ENCODE measurements at places on chromosomes 16 and 17.

- no peak for DNase-seq
Observed at GRCh38 chr17:47687748-47688147, 6.2 kb upstream of the TBKBP1 start.

- no peak for DNase-seq
Observed at GRCh38 chr17:9266031-9266680, 244.8 kb downstream of the NTN1 start.

DNA sequence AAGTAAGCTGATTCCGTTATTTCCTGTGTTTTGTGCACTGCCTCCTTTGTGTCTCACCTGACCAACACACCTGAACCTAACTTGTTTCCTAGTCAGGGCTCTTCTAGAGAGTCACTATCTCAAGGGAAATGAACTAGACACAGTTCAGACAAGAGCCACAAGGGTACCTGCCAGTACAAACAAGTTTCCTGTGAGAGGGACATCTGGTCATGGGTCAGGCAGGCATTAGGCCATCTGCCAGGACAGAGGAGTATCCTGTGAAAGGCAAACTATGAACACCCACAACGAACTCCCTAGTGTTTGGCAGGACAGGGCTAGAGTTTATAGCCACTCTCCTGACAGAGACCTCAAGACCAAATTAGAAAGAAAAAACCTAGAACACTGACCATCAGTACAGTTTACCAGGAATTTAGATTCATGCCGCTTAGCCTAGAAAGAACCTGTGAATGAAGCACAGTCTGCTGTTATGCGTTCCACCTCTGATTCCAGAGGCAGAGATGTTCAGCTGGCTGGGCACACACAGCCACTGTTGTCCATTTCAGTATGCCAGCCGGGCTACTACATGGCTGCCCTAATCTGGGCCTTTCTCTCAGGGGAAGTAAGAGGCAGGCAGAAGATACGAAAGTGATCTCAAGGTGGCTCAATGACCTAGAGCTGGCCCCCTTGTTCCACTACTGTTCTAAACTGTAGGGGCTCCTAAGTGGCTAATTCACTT lies 20.7 kb upstream of the GLG1 start:
- DNase-seq = no peak

- no peak for DNase-seq
Observed at GRCh38 chr17:50240851-50241250, 33.4 kb upstream of the TMEM92 start.

DNA sequence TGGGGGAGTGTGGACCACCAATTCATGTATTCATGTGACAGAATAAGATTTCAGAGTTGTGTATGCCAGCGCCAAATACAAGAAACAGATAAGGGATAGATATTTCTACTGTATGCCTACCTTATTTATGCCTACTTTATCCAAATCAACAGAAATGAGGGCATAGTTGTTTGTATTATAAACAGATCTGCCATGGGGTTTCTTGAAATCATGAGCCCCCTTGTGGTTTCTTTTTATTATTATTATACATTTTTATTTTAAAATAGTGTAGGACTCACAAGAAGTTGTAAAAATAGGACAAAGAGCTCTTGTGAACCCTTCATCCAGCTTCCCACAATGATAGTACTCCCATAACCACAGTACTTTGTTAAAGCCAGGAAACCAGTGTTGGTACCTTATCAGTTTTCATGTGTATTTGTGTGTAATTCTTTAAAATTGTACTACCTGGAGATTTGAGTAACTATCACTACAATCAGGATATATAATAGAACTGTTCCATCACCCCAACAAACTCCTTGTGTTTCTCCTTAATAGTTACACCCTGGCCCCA lies 229.4 kb downstream of the CCDC182 start:
- DNase-seq = no peak

- no peak for DNase-seq
Observed at GRCh38 chr17:49815761-49816281, 27.3 kb downstream of the KAT7 start.

DNA sequence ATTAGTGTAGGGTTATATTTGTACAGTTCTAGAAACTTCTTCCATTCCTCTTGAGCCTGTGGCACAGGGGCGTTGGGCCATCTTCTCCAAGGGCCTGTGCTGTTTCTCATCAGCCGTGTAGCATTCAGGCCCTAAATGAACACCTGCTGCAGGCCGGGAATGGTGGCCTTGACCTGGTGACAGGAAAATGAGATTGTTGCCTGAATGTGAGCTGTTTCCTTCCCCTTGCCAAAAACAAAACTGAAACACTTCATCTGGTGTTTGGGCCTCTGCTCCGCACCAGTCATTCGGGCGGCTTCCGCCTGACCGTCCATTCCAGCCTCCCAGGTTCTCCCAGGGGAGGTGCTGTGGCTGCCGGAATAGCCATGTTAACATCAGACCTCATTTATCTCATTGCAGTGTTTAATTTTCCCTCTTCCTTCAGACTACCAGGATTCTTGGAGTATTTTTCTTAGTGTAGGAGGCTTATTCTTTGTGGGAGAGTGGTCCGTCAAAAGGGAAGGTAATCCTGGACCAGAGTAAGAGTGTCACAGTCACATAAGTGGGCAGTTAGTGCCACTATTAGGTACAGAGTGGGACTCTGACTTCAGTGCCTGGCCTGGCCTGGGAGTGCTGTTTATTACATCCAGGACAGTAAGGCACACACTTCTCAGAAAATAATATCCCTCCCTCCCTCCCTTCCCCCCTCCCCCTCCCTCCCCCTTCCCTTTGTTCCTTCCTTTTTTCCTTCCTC lies 61.9 kb downstream of the WWP2 start:
- no peak for DNase-seq

DNA sequence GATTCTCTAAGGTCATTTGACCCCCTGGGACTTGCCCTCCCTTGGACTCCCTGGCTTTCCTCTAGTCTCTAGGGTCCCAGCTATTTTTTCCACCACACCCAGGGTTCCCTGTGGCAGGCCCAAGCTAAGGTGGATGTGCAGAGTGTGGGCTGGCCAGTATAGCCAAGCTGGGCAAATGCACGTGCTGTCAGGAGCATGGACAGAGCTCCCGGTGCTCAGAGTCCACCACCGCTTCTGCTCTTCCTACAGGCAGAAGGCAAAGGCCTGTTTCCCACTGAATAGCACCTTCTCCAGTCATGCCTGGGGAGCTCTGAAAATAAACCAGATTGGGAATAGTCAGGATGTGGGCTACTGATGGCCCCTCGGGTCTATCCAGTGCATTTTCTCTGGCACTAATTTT lies 53.3 kb downstream of the GNAO1 start:
- DNase-seq = no peak

DNA sequence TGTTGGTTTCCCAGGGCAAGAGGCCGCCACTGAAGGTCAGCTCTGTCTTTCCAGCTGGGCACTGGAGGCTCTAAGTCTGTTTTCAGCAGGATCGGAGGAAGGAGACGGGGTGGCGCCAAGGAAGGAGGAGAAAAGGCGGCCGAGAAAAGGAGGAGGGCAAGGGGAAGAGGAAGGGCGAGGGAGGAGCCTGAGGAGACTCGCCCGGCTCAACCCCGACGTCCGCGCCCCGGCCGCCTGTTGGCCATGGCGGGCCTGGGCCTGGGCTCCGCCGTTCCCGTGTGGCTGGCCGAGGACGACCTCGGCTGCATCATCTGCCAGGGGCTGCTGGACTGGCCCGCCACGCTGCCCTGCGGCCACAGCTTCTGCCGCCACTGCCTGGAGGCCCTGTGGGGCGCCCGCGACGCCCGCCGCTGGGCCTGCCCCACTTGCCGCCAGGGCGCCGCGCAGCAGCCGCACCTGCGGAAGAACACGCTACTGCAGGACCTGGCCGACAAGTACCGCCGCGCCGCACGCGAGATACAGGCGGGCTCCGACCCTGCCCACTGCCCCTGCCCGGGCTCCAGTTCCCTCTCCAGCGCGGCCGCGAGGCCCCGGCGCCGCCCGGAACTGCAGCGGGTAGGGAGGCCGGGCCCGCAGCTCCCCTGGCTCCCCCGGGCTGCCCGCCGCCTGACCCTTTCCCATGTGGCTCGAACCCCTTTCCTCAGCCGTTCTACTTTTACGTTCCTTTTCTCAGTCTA lies at the start of gene RNF135:
Gene RNF135 (plus strand): TSS at position 209 of the 737 bp plus-strand sequence. CDS start 35 bp downstream, at position 244.
- peak; percentile 88 for DNase-seq

- no peak for DNase-seq
Observed at GRCh38 chr17:74467221-74467951, 952 bp downstream of the CD300A start.

- no peak for DNase-seq
Observed at GRCh38 chr17:8366231-8366630, 10.3 kb downstream of the KRABD2 start.

DNA sequence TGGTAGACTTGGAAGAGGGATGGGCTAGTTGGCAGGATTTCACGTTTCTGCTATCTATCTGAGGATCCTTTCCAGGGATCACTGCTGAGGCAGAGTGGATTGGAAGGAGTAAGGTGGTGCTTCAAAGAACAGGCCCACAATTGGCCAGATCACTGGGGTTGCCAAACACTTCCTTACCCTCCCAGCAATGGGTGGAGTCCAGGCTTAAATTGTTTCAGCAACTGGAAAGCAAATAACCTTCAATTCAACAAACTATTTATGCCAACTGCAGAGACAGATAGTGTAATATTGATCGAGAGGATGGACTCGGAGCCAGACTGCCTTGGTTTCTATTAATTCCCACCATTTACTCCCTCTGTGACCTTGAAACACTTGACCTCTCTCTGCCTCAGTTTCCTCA lies 2.1 kb downstream of the ARRB2 start:
- no peak for DNase-seq

GRCh38 chr17:68762911-68763310 lies 161.7 kb upstream of the FAM20A start:
- DNase-seq = no peak

- no peak for DNase-seq
Observed at GRCh38 chr16:68283801-68284598, 19.7 kb downstream of the SLC7A6 start.

GRCh38 chr17:61409301-61410112 lies 9.9 kb downstream of the TBX2 start:
- DNase-seq = peak; percentile 79

DNA sequence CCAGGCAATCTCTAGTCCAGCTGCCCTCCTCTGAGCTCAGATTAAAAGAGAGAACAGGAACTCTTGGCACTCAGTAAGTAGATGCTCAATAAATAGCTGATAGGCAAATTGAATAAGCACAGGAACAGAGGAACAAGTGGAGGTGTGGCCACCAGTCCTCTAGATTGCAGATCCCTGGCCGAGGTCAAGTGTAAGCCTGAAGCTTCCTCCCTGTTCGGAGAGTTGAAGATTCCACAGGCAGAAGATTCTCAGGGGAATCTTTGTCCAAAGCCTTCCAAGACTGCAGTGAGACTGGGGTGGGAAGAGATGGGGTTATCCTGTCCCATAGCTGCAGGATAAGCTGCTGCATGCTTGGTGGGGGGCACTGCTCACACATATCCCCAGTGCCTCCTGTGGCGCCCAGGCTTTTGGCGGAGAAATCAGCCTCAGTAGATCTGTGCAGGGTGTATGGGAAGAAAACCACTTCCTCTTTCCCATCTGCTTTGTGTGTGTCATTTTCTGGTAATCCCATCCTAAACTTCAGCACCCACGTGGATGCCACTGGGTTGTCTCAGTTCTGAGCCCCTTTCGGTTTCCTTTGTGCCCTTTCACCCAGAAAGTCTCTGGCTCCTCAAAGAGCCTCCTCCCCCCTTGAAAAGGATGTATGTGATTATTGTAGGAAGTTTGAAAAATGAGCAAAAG lies 12.1 kb downstream of the CD300A start:
- no peak for DNase-seq

DNA sequence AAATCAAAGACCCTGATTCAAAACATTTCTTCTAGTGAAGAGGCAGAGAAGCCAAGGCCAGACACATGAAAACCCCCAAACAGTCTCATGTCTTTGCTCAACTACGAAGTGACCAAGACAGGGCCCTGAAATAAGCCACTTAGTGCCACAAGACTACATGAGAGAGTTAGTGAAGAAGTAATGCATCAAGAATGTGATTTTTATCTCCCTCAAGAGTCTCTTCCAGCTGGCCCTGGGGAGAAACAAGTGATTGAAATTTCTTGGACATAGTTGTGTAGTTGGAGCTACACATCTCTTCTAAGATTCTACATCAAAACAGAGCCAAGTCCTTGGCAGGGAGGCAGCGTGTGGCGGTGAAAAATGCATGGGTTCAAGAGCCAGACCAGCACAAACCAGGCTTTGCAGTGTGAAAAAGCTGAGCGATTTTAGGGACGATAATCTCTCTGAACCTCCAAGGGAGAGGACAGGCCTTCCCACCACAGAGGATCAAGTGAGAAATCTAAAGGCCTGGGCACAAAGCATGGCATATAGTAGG lies 30.6 kb downstream of the LYRM1 start:
- DNase-seq = no peak

GRCh38 chr17:60155815-60156214 lies 6.0 kb downstream of the CA4 start:
- DNase-seq = no peak

DNA sequence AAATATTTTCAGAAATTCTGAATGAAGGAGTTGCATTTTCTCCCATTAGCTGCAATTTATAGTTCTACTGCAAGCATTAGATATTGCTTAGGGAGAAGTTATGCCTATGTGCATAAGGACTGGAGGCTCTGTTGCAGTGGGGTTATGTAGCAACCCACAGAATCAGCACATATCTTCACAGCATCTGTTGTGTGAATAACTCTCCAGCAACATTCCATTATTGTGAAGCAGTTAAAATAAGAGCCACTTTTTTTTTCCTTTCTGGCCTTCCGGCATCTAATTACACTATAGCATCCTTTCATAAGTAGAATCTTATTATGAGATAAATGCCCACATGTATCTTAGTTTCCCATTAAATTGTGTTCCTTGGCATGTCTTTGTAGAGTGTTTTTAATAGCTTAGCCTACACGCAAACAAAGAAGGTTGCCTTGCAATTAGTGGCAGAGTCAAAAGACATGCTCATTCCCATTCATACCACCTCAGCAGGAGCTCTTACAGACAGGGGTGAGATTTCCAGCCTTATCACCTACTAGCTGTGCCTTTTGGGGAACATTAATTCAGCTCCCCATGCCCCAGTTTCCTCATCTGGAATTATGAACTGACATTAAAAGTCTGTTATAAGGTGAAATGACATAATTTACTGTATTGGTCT lies 596.0 kb upstream of the GOT2 start:
- DNase-seq = no peak

DNA sequence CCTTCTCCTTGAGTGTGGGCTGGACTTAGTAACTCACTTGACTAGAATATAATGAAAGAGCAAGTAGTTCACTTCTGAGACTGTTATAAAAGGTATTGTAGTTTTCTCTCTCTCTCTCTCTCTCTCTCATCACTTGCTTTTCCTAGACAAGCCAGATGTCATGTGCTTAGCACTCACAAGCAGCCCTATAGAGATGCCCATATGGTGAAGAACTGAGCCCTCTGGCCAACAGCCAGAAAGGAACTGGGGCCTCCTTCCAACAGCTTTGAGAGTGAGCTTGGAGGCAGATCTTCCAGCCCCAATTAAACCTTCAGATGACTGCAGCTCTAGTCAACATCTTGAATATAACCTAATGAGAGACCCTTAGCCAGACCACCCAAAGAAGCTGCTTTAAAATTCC lies 440.5 kb downstream of the GRIN2A start:
- no peak for DNase-seq
